ENCODE measurements at places on chromosomes 1 and 21.

GRCh38 chr1:246919902-246920301 lies 11.8 kb downstream of the AHCTF1 start:
- no peak for DNase-seq

DNA sequence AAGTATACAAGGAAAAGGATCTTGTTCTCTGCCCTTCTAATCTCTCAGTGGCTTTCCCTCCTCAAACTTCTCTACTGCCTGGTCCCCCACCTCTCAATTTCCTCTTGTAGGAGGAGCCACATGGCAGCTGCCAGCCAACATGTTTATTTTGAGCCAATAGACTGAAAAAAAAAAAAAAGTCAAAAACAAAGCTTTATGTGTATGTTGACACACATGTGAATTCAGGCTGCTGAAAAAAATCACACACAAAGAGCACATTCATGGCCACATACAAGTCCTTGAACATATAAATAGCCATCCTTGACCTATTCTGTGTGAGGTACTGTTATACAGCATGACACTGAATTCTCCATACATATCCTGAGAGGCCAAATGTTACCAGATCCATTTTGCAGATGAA lies 3.7 kb downstream of the PTPN14 start:
- peak; percentile 42 for DNase-seq

DNA sequence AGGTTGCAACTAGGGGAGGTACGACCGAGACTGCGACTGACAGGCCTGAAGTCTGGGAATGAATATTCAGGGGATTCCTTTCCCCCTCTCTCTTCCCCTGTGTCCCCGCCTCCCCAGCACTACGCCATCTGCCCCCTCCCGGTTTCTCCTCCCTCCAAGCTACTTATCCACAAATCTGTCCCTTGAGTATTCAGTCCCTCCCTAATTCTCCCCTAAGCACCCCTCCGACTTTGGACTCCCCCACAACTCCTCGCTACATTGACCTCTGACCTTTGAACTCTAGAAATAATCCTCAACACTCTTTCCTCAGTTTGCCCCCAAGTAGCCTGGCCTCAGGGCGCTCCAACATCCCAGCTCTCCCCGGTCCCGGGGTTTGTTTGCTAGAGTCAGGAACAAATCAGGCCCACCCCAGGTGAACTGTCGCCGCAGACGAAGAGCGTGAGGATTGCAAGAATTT lies 393 bp downstream of the LYSMD1 start:
- DNase-seq = peak; percentile 17

DNA sequence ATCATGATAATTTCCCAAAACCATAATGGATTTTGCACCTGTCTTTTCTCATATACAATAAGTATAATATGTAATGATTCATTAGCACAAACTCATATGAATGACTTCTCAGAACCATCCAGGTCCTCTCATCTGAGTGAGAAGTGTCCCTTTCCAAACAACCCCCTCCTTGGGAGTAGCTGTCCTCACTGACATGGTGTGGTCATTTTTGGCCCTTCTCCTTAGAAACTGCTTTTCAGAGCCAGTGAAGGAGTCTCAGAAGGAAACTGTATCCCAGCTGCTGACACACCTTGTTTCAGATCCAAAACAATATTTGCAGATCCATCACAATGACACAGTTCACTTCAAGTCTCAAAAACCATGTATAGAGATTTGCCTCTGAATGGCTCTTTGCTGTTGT lies 95.5 kb downstream of the MIS18A start:
- DNase-seq = no peak

- DNase-seq = no peak
These were observed 55.8 kb upstream of the LDLRAP1 start for GRCh38 chr1:25487628-25488027.

- no peak for DNase-seq
These were observed 16.9 kb downstream of the NRDC start for GRCh38 chr1:51861669-51862068.

GRCh38 chr21:23809573-23809972 lies 1797.7 kb downstream of the MRPL39 start:
- no peak for DNase-seq

- DNase-seq = peak; percentile 37
These were observed 263.6 kb upstream of the USP24 start for GRCh38 chr1:55478742-55479141.

DNA sequence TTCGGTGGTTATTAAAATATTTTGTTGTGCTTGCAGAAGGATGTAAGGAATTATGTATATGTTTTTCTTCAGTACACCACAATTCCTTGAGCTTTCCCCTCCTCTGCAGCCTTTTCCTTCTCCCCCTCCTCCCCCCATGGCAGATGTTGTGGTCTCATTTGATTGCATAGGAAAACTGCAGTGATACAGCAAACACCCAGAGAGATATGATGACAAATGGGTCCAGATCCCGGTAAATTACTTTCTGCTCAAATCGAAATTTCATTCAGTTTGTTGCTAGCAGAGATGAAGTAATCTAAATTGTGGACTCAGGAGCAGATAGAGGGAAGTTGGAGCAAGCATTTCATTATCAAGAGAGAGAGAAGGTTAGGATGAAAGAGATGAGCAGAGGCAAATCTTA lies 9.9 kb downstream of the LMO4 start:
- DNase-seq = no peak

DNA sequence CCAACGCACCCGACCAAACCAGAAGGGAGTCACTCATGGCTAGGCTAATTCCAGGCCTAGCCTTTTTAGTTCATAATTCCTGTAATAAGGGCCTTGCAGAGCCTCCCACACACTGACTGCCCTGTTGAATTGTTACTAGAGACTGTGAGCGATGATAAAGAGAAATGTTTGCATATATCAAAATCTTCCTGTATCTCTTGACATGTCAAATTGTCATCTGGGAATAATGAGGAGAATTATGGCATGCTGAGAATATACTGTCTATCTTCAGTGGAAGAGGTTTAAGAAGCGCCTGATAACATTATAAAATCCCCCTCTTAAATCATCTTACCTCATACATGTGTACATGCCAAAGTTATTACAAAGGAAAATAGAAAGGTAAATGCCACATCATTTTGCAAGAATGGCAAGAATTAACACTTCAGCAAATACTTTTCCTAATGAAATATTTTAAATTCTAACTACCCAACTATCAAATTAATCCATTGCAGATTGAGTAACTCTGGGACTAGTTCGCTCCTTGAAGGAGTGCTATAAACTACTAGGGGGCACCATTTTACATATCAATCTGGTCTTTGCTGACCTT lies 144.1 kb downstream of the CENPF start:
- DNase-seq = no peak

- DNase-seq = no peak
These were observed 31.5 kb upstream of the MAP10 start for GRCh38 chr1:232773752-232774151.

DNA sequence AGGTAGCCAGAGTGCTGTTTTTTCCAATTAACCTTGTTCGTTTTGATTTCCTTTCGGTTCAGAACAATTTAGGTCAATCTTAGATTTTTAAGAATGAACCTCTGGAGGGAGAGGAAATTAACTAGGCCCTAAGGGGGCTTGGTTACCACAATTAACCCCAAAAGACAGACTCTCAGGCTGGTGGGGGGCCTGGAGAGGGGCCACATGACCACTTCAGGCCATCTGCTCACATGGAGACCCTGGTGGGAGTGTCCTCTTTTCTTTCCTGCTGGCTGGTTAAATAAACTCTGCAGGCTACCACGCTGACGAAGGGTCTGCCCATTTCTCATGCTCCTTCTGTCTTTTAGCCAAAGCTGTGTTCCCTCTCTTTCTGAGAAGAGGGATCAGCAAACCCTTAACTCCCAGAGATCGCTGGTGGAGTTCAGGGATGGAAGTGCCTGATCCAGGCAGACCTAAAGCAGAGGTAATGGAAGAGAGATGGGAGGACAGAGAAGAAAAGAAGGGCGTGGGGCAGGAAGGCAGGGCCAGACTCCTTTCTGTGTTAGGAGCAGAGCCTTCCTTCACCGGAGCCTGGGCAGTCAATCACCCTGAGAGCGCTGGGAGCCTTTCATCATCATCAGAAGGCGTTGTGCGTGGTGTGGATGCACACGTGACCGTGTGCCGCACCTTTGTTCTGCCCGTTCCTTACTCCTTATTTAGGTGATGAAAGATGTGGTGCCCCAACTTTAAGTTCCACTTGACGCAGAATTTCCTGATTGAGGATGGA lies 58.5 kb downstream of the KIF26B start:
- DNase-seq = no peak

- peak; percentile 35 for DNase-seq
These were observed 40.4 kb downstream of the DAP3 start for GRCh38 chr1:155729031-155729898.

DNA sequence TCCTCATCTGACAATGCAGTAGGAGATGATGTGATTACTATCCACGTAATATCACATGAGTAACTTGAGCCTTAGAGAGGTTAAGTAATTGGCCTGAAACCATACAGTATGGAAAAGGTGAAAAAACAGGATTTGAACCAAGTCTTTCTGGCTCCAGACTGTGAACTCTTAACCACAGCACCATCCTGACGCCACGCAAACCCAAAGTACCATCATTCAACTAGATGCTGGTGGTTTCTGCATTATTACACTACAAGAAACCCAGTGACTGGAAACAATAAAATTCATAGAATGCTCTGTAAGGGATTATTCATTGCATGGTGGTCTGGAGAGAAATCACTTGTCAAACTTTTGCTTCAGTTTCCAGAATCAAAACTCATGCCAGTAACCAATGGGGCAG lies 90.7 kb downstream of the MAB21L3 start:
- DNase-seq = peak; percentile 25

All from HT1080 (cell line).